ENCODE measurements at places on chromosomes 16 and 17. TPM values are rescaled to one million over a fixed set of nuclear protein-coding genes. Genes with fewer than 3 reads are reported as not detected.

DNA sequence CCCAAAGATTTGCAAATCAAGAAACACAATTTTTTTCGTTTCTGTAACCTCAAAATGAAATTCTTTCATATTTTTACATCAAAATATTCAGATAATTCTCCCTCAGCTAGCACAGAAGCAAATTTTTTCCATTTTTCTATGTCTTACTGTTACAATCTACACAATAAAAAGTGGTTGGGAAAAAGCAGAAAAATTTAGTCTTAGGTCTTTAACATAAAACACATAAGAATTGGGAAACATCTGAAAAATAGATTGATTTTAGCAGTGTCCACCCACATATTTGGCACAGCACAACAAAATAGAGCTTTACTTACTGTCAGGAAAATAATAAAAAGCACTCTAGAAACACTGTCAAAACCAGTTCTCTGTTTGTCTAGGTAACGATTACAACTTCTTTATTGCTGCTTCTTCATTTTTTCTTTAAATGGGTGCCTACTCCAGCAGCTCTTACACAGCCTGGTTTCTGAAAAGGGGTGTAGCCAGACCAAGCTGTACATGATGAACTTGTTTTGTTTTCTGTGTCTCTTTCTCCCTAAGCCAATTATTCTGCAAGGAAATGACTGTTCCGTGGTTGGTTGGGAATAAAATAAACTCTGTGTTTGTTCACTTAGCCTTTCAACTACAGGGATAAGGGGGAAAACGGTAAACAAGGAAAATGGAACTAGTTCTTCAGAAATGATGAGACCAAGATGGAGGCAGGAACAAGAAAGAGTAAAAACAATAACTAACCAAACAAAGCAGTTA is at the start of gene ABCA6:
TSS of gene ABCA6 (minus strand) at position 465 of the 744 bp plus-strand sequence. CDS start 1,192 bp downstream, outside the sequence.
- DNase-seq, result no peak

DNA sequence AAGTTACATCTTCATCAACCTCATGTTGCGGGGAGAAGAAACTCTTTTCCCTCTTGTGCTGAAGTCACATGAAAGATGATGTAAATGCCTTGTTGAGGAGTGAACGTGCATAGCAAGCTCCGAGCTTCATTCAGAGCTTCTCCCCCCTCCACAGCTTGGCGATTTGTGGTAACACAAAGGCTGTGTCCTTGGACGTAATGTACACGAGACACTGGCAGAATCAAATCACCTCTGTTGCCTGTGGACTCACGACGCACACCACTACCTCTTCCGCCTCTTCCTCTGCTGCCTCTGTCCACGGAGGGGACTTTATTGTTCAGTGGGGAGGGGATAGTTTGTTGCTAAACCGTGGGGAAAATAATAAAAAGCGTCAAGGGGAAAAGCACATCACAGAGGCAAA is 54.9 kb upstream of the CHMP6 start:
- DNase-seq, result no peak

- DNase-seq, result no peak
These were observed 673.8 kb downstream of the MAF start for GRCh38 chr16:78926723-78927210.

Gene HCRT
- not detected for total RNA-seq

GRCh38 chr17:74260525-74260850 is 13.5 kb upstream of the DNAI2 start:
- no peak for DNase-seq
